Right lobe of liver (tissue), 6 donors: ENCODE measurements at places on chromosomes 6 and 20. TPM values are rescaled to one million over a fixed set of nuclear protein-coding genes. Genes with fewer than 3 reads are reported as not detected.

DNA sequence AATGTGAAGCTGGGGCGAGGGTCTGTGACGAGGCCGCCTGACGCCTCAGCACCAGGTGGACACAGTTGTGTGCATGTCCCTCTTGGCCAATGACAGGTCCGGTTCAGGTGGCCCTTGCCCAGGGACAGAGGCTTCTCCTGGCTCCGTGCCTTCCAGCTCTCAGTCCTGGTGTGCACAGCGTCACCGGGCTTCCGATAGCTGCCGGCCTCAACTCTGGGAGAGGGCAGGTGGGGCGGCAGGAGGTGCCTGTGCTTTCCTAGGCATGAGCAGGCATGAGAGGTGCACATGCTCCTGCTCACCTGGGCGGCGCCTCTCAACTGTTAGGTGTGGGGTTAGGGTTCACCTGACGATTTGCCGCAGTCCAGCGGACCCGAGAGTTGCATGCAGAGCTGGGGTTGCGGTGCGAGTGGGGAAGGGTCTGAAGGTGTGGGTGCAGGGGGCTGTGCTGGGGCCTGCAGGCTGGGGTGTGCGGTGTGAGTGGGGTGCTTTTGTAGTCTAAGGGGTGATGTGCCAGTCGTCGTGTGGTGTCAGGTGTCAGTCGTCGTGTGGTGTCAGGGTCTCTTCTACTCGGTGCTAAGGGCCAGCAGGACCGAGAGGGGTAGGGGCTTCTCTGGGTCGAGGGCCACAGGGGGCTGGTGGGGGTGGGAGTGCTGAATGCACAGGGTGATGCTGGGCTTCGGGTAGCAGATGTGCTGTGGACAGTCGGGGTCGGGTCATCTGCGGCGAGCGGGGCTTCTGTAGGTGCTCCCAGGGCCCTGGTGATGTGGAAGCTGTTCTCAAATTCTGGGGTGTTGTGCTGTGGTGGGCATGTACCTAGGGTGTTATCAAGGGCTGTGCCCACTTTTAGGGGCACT, 3.8 kb upstream of the SOX18 start:
- DNase-seq, result no peak

- DNase-seq, result no peak
Measured at GRCh38 chr6:1216488-1216974, 95.4 kb upstream of the FOXQ1 start.

- no peak for DNase-seq
Measured at GRCh38 chr6:134123666-134124208, 71.3 kb upstream of the SLC2A12 start.

DNA sequence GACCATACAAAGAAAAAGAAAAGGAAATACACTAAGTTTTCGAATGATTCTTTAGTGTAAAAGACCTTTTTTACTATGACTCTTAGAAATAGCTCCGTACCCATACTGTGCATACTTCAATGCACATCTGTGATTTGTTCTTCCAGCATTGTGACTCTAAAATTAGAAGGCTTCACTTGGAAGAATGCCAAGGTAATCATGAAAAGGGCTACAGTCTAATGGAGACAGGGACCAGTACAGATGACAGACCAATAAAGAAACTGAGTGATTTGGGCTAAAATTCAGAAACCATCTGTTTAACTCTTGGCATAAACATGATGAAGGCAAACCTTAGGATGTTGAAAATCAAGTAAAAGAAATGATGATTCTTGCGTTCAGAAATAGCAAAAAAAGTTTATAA, 46.3 kb downstream of the CYP39A1 start:
- DNase-seq, result no peak

DNA sequence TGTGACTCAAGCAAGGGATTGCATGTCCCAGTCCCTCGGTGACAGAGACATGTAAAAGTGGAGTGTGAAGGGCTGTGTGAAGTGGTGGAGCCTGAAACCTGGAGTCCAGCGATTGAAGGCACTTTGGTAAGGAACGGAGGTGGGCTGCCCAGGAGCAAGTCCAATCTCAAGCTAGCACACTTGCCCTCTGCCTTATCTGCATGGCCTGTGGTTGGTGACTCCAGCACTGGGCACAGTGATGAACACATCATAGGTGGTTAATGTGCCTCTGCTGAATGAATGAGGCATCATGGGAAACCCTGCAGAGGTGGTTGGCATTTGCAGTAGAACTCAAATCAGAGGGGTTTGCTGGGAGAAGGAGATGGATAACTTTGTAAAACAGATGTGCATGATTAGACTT, 14.9 kb upstream of the ULBP3 start:
- no peak for DNase-seq

PSMA7 gene
- 111 TPM for total RNA-seq

GABRR1 gene
- not detected for total RNA-seq
